HS-5 (cell line): ENCODE measurements at places on chromosomes 12 and 14.

- DNase-seq = no peak
Observed at GRCh38 chr12:48627556-48627955, 54.5 kb downstream of the KANSL2 start.

DNA sequence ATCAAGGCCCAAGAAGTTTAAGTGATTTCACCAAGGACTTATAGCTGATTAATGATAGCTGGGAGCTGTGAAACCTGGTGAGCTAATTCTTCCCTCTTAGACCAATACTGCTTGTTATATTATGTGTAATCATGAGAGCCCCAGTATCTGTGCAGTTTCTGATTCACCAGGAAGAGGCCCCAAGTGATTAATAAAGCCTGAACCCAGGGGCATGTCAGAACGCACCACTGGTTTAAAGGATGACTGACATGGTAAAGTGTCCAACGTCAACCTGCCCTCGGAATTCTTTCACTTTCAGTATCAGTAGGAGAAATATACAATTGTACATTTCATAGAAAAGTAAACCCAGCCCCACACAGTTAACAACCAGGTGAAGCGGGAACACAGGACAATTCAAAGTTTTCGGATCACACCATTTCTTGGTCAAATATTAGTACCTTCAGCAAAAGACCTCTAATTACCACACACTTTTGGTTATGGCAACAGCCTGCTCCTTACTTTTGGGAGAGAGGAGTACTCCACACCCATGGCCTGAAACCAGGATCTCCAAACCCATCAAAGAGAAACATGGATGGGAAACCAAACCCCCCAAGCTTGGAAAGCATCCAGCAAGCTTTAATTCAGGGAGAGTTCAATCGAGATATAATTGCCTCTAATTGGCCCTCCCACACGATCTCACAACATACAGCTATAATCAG, 28.5 kb downstream of the TMCC3 start:
- DNase-seq = peak; percentile 61

DNA sequence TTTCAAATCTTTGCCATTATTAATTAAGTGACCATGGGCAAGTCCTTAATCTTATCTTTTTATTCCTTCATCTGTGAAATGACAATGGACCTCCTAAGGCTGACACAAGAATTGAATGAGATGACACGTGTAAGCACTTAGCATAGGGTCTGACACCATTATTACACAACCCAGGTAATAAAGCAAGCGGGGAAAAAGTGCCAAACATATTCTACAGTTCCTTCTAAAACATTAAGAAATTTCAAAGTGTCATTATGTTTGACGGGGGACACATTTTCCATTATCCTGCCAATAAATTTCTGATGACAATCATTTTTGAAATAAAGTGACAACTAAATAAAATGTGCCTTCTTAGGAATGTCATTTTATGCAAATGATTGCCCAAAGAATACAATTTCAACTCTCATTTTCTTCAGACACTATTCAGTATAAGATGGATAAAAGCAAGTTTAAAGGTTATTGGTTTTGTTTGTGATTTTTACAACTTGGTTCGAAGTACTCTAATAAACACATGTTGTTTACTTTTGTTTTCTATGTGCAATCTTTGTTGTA, 3.0 kb downstream of the ANKS1B start:
- no peak for DNase-seq

DNA sequence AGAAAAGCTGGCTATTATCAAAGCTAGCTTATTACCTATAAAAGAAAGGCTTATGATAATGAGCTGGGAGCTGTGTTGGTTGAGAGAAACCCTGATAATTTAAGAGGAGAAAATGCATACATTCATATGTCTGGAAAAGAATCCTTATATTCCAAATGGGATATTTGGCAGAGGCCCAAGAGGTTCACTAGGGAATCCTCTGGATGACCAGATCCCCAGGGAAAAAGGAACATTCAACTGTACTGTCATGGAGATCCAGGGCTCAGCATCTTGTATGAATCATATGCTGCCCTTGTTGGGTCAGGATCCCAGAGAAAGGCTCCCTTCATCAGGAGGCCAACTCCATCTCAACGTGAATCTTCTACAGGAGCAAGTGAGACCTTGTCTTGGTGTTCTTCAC, 16.6 kb upstream of the FBXO34 start:
- no peak for DNase-seq
